H1 (cell line): ENCODE measurements at places on chromosomes 1 and 21. TPM values are rescaled to one million over a fixed set of nuclear protein-coding genes. Genes with fewer than 3 reads are reported as not detected.

PODN gene
- 0.11 and 0.17 TPM in 2 replicates for total RNA-seq

TMEM201 gene
- total RNA-seq = 27.1 and 27.9 TPM in 2 replicates

CFAP141 gene
- total RNA-seq = not detected in 2 replicates

LCE1C gene
- total RNA-seq = not detected in 2 replicates

KCNT2 gene
- 9.3 and 10.2 TPM in 2 replicates for total RNA-seq

PKLR gene
- total RNA-seq = 2.3 and 2.4 TPM in 2 replicates

ATAD3C gene
- total RNA-seq = 1.3 and 2.0 TPM in 2 replicates

FTCD gene
- 3.3 and 6.0 TPM in 2 replicates for total RNA-seq

UTP11 gene
- total RNA-seq = 56.4 and 60.5 TPM in 2 replicates
